ENCODE measurements at places on chromosomes 1 and 21.

DNA sequence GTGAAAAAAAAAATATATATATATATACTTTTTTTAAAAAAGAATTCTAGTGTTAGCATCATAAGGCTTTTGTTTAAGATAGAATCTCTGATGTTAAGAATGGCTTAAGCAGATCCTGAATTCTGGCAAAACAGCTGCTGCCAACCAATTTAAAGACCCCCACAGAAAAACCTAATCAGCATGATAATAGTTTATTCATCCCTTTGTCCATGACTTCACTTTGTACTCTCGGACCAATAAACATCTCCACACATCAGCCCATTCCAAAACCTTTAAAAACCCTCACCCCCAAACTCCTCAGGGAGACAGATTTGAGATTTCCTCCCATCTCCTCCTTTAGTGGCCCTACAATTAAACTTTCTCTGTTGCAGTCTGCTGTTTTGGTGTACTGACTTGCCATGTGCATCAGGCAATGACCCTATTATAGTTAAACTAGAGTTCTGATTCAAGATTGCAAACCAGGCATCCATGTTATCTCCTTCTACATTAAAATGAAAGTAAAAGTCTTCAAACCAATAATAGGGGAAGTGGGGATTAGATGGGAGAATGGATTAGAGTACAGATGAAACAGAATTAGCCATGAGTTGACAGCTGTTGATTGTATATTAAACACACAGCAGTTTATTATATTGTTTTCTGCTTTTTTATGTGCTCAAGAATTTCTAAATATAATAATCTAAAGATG, 9.8 kb upstream of the PHTF1 start:
- peak; percentile 10 for DNase-seq

- DNase-seq: no peak
These were observed 50.7 kb downstream of the JAK1 start for GRCh38 chr1:64915381-64916274.

DNA sequence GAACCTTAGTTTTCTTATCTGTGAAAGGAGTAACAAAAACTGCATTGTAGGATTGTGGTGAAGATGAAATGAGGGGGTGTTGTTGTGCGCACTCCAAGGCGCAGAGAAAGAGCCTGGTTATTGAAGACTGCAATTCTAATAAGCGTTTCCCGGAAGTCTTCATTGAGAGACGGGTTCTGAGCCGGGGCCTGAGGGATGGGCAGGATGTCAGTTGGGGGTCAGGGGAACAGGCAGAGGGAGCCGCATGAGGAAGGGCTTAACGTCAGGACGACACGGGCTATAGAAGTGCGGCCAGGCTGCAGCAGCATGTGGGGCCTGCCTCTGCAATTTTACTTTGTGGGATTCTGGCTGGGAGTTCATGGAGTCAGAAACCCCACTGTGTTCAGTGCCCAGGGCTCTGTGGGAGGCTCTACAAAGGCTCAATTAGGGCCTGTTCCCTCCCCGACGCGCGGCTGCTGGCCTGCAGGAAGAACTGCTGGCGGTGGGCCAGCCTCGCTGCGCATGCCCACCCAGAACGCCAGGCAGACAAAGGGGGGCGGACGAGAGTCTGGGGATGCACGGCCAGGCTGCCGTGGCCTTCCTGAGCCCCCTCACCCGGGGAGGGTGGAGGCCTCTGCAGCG, 20.7 kb downstream of the TRIM62 start:
- no peak for DNase-seq

- DNase-seq: no peak
These were observed 250.5 kb downstream of the PDE4B start for GRCh38 chr1:66043186-66043585.

- no peak for DNase-seq
These were observed 21.1 kb downstream of the TBX19 start for GRCh38 chr1:168301664-168302320.

GRCh38 chr21:17270229-17270628, 242.6 kb upstream of the CXADR start:
- DNase-seq: no peak

- no peak for DNase-seq
These were observed 28.4 kb upstream of the C1orf159 start for GRCh38 chr1:1144122-1144842.

DNA sequence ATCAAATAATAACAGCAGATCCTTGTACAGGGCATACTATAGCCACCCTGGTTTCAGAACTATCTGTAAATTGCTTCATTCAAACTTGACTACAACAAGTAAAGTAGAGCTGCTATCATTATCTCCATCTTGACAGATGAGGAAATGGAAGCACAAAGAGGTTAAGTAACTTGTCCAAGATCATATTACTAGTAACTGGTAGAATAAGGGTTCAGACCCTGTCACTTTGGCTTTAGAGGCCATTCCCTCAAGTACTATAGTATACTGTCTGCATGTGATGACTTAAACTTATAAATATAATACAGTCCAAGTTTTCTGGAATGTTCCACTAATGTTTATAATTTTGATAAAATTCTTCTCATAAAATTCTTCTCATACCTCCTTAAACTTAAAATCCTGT, 24.8 kb downstream of the PGM1 start:
- no peak for DNase-seq

GRCh38 chr21:42161956-42162681, 56.8 kb upstream of the ABCG1 start:
- DNase-seq: peak; percentile 39

GRCh38 chr1:9400425-9401079, 107.9 kb downstream of the SPSB1 start:
- no peak for DNase-seq

DNA sequence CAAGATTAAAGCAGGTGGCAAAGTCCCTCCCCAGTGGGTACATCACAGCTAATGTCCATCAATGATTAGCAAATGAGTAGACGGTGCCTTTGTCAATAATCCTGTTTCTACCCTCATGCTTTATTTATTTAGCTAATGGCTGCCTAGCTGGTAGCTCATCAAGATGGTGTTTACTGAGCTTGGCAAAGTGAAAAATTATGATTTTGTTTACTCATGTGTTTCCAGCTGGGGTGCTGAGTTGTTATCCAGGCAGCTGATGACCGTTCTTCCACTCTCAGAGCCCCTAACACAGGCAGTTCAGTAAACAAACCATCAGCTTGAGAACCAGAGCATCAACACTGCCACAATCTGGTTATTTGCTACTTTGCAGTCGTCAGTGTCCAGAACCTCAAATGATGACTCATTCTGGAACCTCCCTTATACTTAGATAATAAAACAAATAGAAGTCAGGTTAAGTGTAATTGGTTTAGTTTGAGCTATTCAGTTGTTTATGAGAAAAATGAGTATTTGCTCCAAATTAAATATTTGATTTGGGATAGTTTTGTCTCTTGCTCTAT, 163.9 kb downstream of the ST6GALNAC5 start:
- no peak for DNase-seq

GRCh38 chr1:169999331-169999741, 75.2 kb downstream of the KIFAP3 start:
- no peak for DNase-seq

- DNase-seq: peak; percentile 47
These were observed 23.6 kb downstream of the POU2F1 start for GRCh38 chr1:167244244-167244643.

DNA sequence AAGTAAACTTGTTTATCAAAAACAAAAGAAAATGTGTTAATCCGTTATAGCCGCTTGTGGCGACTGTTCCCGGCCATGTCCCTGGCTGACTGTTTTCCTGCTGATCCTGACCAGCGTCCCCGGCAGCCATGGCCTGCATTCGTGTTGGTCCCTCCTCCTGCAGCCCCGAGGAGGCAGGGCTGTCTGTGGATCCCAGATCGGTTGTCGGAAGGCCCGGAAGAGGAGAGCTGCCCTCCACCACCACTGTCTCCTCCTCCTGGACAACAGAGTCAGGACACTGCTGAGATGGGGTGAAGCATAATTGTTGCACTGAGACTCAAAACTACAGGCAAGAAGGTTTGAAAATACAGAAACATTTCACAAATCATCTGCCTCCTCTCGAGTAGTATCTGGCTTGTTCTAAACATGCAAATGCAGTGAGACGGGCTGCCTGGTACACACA, 3.6 kb upstream of the MXRA8 start:
- DNase-seq: no peak

GRCh38 chr1:162878000-162878596, 17.1 kb upstream of the CCDC190 start:
- DNase-seq: peak; percentile 68

DNA sequence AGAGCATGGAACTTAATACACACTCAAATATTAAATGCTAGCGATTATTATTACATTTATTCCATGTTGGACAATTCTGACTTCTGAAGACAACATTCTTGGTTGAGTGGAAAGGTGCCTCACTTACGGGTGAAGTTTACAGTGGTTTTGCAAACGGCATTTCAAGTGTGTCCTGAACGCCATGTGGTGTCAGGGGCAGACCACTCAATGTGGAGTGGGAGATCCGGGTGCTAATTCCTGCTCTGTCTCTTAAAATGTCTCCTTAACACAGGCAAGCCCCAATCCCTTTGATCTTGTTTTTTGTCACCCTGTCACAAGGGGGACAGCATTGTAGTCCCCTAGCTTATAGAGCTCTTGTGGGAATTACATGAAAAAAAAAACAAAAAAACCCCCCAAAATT, 5.6 kb upstream of the TDRD10 start:
- no peak for DNase-seq

GRCh38 chr1:202130816-202131522, 8.3 kb downstream of the GPR37L1 start:
- no peak for DNase-seq

GRCh38 chr1:200780545-200781369, 42.1 kb downstream of the CAMSAP2 start:
- DNase-seq: peak; percentile 14

- DNase-seq: no peak
These were observed 2.9 kb downstream of the LHX8 start for GRCh38 chr1:75136921-75137641.

DNA sequence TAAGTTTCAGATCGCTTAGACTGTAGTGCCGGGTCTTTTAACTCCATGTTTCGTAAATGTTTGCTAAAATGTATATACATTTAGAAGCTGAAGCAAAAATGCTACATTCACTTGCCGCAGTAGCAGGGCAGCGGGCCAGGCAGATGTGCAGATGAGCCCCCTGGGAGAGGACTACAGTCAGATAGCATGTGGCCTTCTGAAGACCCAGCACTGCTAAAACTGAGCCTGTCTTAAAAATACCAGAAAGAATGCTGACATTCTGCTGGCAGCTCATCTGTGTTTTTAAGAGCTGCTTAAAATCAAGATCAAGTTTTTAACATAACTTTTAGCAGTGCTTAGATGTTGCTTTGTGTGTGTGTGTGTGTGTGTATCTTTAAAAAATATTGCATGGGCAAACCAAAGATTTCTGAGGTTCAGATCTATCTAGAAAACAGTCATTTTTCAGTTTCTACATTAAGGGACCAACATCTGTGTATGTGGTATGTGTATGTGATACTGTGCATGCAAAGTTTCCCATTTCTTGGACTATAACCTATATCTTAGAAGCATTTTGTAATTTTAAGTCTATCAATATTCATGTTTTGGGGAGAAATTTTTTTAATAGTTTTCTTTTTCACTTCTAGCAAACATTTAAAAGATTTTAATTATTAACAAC, 31.7 kb downstream of the CHRM3 start:
- no peak for DNase-seq

DNA sequence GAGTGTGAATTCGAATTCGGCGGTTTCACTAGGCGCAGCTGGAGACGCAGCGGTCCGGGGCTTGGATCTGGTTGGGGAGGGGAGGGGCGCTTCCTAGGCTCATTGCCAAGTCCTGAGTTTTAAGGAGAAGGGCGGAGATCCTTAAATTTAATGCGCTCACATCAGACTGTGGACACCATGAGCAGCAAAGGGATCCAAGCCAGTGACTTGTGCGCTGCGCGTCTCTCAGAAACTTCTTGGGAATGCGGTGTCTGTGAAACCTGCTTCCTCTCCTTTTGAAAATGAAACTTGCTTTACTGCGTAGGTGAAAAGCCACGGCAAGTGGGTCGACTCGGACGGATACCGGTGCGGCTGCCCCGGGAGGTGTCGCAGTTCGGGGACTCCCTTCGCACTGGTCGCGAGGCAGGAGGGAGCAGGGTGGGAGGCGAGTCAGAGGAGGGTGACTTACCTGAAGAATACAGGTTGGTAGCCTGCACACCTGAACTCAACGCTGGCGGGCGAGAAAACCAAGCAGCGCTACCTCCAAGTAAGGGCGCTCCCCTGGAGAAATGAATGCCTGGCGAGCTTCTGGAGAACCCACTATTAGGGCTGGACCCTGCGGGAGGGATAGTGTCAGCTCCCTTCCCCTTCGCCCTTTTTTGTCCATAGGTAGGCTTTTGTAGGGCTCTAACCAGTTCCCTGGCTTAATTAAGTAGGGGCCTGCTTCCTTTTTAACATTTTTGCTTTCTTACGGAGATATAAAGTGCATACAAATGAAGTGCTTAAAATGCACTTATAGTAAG, 992 bp downstream of the TENT5C start:
- peak; percentile 12 for DNase-seq

DNA sequence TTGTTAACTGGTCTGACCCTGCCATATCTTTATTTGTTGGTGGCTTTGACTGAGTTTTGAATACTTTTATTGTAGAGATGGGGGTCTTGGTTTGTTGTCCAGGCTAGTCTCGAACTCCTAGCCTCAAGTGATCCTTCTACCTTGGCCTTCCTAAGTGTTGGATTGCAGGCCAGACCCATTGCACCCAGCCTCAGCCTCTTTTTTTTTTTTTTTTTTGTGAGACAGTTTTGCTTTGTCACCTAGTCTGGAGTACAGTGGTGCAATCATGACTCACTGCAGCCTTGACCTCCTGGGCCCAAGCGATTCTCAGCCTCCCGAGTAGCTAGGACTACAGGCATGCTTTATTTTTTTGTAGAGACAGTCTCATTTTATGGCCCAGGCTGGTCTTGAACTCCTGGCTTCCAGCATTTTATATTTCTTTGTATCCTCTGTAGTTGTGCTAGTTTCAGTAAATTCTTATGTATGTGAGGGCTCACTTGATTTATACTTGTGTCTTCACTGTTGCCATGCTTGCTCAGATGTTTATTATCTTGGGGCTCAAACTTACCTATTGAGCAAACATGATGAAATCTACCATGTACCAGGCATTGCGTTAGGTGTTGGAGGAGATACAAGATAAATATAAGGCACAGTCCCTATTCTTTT, 24.1 kb downstream of the THRAP3 start:
- DNase-seq: peak; percentile 80

- DNase-seq: no peak
These were observed 485.0 kb downstream of the DISC1 start for GRCh38 chr1:232111611-232112010.

GRCh38 chr1:53587252-53587988, 128.2 kb downstream of the DMRTB1 start:
- no peak for DNase-seq

DNA sequence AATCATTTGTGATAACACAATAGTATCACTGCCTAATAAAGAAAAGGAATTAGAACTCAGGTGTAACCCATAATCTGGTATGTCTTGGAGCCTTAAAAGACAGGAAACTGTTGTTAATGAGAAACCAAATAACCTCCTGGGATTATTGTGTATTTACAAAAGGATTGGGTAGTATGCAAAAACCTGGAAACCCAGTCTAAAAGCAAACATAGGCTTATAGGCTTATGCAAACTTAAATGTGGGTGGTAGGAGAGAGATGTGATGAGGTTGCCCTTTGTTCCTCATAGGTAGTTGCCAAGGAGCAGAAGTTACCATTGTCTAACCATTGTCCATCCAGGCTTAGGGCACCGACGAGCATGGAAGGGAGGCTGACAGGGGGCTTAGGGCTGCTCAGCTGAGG, 165.8 kb downstream of the AK5 start:
- no peak for DNase-seq
